ENCODE measurements at places on chromosomes 16 and 17.
A peak's percentile ranks its signal among the peaks of the same experiment; 100 is the strongest.

DNA sequence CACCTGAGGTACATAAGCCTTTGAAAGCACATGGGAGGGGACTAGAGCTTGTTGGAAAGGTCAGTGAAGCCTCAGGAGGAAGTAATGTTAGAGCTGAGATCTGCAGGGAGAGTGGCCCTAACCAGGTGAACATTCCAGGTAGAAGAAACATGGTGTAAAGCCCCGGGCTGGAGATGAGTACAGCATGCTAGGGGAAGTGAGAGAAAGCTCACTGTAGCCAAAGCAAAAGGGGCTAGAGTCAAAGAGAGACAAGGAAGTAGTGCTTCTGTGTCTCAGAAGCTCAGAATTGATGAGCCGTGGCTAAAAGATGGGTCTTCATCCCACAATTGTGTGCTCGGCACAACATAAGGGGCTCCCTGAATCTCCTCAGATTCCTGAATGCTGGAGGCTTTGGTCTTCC, 481.8 kb downstream of the XYLT1 start:
- no peak for DNase-seq

- DNase-seq: no peak
These were observed 82.5 kb downstream of the NETO2 start for GRCh38 chr16:47061204-47061603.

DNA sequence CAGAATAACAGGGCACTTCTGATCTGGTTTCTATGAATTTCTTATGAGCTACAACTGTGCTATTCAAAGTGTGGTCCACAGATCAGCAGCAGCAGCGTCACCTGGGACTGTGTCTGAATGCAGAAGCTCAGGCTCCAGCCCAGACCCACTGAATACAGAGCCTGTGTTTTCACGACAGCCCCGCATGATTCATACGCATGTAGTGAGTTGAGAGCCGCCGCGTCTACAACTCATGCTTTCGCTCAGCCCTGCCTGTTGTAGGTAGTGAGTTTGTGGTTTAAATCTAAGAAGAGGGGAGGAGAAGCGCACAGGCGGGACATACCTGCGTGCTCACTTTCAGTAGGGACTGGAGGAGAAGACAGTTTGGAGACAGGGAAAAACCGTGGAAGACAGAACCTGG, 28.5 kb upstream of the ELAC2 start:
- no peak for DNase-seq

GRCh38 chr17:57551321-57552079, 193.6 kb downstream of the CCDC182 start:
- no peak for DNase-seq

DNA sequence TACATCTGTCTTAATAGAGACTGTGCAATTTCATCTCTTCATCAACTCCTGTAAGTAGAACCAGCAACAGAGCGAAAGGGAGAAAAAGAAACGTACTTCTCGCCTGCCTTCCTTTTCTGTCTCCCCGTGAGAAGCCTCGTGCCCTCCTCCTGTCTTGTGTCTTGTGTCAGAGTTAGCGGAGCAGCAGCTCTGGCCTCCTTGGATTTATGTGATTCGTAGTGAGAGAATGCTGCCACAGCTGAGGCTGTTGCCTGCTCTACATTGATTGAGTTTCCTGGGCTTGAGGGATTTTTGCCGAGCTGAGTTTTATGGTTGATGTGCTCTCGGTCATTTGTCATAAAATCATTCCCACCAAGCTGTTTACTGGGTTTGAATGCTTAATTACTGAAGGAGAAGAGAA, 579.1 kb upstream of the RBFOX1 start:
- no peak for DNase-seq

- DNase-seq: no peak
These were observed 1.9 kb upstream of the PLEKHG4 start for GRCh38 chr16:67277294-67277998.

- DNase-seq: no peak
These were observed 2.1 kb downstream of the FOXN1 start for GRCh38 chr17:28508211-28508724.

DNA sequence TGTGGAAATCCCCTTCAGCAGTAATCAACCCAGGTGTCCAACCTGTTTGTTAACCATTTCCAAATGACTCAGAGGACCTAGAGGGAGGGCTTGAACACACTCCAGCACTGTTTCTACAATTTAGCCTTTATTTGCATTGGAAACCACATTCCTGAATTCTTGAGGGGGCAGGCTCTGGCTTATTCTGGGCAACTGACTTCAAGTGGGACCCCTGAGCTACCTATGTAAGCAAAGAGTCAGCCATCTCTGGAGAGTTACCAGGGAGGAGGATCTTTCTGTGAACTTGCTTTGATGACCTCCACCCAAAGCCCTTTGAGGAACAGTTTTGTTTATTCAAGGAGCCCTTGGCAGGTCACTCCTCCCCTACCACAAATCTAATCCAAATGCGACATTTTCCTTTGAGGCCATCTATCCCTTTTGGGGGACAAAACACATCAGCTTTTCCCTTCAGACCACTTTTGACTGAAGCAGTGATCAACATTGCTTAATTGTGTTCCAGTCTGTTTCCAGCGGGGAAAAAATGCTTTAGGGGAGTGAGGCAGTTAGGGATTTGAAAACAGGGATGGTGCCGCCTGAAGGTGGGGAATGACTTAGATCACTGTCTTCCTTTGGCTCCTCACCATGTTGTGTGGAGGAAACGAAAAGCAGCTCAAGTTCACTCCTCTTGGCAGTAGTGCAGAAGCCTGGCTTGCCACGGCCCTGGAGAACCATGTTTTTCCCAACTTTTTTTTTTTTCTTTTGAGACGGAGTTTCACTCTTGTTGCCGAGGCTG, 46.2 kb downstream of the TUBD1 start:
- DNase-seq: peak; percentile 22

GRCh38 chr16:69909043-69909442, 42.1 kb upstream of the CLEC18A start:
- no peak for DNase-seq

- DNase-seq: peak; percentile 50
These were observed 6.7 kb upstream of the MPP3 start for GRCh38 chr17:43839670-43840108.

DNA sequence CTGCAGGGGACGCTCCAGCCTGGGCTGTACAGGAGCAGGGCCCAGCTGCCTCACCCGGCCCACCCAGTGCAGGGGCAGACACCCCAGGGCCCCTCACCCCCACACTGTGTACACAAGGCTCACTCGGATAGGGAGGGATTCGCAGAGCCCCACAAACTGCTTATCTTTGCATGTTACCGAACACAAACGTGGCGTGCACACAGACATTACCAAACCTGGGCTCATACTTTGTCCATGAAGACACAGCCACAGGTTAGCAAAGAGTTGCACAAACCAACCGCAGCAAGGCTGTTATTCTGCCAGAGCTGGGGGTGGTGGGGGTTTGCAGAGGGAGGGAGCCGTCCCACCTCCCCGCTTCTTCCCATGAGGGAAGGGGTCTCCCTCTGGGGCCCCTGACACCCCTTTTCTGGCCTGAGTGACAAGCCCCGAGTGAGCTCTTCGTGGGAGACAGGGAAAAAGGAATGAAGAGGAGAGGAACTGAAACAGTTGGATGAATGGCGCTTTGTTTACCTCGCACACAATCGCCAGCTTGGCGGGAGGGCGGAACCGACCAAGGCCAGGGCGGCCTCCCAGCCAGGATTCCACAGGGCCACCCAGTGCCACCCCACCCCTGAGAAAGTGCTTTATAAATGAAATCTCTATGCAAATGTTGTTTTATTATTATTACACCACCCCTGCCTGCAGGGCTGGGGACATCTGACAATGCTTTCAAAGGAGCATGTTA, 434 bp upstream of the CPSF4L start:
- no peak for DNase-seq

DNA sequence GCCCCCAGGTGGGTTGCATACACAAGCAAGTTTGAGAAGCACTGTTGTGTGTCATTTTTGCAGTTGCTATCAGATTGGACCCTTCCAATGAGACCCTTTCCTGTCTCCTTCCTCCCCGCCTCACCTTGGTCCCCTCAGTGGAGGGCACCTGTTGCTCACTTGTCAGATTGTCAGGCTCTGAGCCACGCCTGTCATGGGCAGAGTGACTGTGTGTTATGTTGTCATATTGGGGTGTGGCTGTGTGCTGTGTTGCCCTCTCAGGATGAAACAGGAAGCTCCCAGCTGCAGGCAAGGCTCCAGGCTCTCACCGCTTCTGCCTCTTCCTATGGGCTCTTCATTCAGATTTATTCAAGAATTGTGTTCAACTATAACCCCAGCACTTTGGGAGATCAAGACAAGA, 302.9 kb downstream of the CPPED1 start:
- no peak for DNase-seq

- DNase-seq: no peak
These were observed 13.2 kb upstream of the MPRIP start for GRCh38 chr17:17028878-17029535.

DNA sequence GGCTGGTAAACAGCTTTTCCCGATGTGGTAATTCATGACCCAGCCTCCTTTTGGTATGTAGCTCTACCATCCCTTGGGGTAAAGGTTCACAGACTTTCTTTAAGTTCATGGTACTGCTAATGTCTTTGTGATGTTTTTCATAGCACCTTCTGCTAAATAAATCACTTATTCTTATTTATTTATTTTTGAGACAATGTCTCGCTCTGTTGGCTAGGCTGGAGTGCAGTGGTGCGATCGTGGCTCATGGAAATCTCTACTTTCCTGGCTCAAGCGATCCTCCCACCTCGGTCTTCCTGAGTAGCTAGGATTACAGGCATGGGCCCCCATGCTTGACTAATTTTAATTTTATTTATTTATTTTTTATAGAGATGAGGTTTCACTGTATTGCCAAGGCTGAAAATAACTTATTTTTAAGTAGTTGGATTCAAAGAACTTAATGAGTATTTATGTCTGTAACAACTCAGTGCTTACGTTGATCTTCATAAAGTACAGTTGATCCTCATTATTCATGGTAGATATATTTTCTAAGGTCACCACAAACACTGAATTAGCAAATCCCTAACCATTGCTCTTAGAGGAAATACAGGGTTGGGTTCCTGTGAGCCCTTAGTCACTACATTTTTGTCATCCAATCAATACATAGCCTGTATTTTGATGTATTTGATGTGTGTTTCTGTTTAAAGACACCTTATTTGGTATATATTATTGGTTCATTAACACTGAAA, 97.1 kb downstream of the SHISA9 start:
- DNase-seq: no peak

DNA sequence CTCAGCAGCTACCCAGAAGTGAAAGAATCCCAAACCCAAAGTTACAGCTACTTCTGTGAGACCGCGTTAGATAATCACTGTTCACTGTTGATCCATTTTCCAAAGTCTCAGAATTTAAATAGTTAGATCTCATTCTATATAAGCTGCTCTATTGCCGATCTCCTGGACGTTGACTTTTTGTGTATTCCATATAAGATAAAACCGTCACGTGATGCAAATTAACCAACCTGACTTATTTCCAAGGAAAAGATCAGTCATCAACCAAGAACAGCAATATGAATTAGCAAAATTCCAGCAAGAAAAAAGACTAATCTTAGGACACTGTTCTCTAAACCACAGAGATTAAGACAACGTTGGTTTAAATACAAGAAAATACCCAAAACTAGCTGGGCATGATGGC, 8.3 kb downstream of the ACOX1 start:
- DNase-seq: no peak

GRCh38 chr17:14739656-14740431, 439.0 kb downstream of the HS3ST3B1 start:
- no peak for DNase-seq

DNA sequence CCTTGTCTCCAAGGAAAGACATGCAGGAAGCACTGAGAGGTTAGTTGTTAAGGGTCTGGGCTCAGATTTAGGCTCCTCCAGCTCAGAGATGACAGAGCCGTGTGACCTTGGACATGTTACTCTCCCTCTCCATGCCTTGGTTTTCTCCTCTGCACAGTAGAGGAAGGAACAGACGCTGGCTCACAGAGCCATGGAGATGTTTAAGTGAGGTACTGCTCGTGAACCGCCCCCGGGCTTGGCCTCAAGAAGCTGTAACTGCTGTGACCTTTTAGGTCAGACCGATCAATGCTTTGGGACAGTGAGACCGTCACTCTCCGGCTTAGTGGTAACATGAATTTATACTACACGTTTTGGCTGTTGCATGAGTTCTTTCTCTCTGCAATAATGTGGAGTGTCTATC, 197.4 kb downstream of the C16orf95 start:
- no peak for DNase-seq

- no peak for DNase-seq
These were observed 40.9 kb upstream of the PVALEF start for GRCh38 chr17:81124377-81124776.

GRCh38 chr16:72189865-72190371, 18.0 kb upstream of the PMFBP1 start:
- DNase-seq: no peak

- DNase-seq: no peak
These were observed 39.6 kb downstream of the WSB1 start for GRCh38 chr17:27333410-27333980.

DNA sequence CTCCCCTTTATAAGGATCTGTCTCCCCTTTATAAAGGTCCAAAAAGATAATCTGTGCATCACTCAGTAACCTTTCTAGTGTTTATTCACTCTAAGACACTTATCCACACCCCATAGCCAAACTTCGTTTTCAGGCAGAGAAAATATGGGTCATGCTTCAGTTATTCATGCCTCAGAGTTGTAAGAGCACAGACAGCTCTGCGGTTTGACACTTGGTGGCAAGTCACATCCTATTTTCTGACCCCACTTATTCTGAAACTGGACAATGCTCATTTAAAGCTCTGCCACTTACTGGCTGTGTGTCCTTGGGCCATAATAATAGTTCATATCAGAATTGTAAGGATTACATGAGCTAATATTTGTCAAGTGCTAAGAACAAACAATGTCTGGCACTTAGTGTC, 2.0 kb upstream of the KRTAP2-1 start:
- no peak for DNase-seq

DNA sequence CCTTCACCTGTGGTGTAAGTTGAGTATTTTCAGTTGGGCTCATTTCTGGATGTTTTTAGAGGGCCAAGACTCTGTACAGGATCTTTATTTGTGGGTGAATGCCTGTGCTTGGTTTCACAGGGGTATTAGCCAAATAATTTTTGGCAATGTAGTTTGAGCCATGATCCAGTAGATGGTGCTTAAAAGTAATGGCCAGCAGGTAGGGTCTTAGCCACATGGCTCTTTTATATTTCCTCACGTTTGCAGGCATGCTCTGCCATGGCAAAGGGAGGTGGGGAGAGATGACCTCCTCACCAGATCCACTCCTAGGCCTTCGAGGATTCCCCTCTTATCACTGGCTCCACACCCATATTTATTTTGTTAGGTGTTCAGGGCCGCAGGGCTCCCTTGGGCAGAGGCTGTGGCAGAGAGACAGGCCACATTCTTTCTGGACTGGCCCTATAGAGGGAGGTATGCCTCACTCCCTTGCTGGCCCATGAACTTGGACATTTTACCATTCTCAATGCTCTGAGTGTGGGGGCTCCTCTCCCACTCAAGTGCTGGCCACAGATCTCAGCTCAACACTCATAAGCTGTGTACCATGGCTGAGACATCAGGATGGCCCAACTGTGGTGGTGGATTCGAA, 417.1 kb downstream of the XYLT1 start:
- DNase-seq: no peak

GRCh38 chr17:77617516-77617915, 341.0 kb upstream of the TNRC6C start:
- DNase-seq: no peak

Data from NCI-H1694 treated with DMSO at 0.1 percent for 48 hours (cell line).